Heart right ventricle (tissue), 16 donors: ENCODE measurements at places on chromosomes 16 and 17. TPM values are rescaled to one million over a fixed set of nuclear protein-coding genes. Genes with fewer than 3 reads are reported as not detected.

DNA sequence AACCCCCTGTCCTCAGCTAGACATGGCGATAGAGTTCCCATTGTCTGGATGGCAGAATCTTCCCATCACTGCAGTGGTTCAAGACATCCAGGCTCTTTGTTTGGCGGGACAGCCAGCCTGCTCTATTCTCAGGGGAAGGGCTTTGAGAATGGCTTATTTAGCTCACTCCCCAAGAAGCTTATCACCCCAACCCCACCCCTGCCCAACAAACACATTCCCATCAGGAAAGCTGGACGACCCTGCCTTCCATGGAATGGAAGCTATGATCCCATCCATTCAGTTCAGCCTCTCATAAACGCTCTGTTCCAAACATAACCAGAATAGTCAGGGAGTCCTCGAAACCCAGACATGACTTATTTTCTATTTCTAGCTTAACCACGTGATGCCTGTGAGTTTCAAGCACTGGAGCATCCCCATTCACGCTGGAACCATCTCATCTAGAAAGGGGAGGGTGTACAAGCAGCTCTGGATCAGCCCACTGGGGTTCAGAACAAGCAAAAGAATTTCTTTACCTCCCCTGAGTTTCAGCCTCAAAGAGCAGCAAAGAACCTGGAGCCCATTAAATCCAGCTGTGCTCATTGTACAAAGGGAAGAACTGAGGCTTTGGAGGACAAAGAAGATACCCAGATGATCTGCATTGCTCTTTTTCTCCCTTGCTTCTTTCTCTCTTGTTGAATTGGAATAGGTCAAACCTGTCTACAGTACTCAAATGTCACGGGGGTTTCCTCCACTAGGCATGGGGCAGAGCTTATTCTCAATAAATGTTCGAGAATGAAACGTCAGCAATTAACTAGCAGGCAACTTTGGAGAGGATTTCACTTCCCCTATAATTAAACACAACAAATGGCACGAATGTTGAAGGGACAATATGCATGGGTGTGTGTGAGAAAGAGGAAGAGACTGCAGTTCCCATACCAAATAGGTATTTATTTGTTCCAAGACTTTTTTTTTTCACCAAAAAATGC is 93.1 kb downstream of the XYLT1 start:
- DNase-seq: no peak

GRCh38 chr17:28737316-28737715 is 6.5 kb upstream of the TRAF4 start:
- DNase-seq: no peak

DNA sequence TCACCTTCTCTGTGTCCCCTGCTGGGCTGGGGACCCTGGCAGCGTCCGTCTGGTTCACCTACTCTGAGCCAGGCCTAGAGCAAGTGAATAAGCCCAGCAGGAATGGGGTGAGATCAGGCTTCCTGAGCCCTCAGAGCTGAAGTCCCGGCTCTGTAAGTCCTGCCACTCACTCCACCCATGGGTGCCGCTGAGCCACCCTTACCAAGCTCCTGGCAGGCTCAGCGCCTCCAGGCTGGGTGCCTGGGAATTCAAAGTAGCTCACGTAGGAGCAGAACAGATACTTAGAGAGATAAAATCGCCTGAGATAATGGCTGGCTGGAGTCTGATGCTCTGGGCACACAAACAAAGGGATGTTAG is 9.8 kb upstream of the LASP1NB start:
- no peak for DNase-seq

- DNase-seq: no peak
These were observed 39.8 kb downstream of the ZNF778 start for GRCh38 chr16:89257281-89257731.

The KRT24 gene
- not detected for polyA plus RNA-seq
